ENCODE measurements at places on chromosomes 16 and 17.

DNA sequence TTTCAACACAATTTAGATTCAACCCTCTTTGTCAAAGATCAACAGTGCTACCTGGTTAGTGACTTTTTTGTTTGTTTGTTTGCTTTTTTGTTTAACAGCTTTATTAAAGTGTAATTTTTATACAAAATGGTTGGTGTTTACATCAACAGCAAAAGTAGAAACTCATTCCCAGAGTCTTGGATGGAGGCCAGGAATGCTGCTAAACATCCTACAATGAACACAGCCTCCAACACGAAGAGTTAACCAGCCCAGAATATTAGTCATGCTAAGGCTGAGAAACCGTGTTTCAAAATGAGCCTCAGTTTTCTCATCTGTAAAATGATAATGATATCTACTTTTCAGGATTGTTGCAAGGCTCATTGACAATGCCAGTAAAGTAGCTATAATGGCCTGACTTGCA lies 211.0 kb upstream of the MAF start:
- DNase-seq = no peak

DNA sequence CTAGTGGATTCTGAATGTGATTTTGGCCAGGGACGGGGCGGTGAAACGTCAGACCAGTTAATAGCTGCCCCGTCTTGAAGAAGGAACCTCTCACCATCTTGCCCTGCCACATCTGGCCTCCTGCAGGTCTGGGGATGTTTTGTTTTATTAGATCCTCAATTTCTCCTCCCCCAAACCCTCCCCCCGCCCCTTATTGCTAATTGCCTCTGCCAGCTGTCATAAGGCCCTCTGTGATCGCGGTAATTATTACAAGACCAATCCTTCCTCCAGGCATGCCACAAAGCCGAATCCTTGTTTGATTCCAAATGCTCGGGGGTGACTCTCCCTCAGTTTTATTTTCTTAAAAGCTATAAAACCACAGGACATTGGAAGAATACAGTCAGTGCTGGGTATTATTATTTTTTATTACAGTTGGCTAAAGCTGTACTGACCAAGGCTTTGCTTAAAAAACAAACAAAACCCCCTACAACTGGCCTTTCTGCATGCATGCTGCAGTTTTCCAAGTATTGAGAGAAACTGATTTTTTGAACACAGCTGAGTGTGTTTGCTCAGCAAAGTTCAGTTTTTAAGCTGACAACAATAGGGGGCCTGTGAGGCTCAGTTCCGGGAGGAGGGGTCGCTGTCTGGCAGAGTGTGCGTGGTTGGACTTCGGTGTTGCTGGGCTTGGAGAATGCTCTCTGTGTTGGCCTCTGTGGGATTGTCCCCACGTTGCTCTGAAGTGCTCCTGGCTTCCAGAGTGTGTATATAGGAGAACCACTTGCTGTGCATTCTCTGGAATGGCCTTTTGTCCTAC lies 1.7 kb downstream of the KSR1 start:
- peak; percentile 43 for DNase-seq

GRCh38 chr16:84758627-84759026 lies 58.8 kb downstream of the USP10 start:
- DNase-seq = no peak

DNA sequence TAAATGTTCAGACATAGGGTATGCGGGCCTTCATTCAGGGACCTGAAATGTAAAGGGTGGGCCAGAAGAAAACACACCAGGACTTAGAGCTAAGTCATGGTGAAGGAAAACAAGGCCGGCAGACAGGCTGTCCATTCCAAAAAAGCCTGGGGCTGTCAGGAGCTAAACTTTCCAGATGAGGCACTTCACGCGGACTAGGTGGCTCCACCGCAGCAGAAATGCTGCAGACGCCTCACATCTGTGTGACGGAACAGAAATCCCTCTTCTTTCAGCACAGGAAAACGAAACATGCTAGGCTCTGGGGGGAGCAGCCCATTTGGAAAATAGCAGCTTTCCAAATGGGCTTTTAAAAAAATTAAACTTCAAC lies 88.7 kb downstream of the HS3ST3A1 start:
- DNase-seq = peak; percentile 58

DNA sequence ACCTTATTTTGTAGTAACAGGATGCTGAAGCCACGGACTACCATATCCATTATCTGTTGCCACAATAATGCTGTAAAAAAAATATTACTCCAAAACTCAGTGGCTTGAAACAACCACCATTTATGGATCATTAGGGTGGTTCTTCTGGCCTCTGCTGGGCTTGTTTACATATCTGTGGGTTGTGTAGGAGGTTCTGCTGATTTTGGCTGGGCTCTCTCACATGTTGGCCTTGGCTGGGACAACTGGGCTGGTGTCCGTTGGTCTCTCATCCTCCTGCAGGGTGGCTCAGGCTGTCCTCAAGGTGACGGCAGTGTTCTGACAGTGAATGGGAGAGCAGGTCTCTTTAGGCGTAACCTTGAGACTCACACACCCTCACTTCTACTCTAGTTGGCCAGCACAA lies 76.0 kb downstream of the GPR139 start:
- no peak for DNase-seq

- DNase-seq = no peak
Measured at GRCh38 chr16:47323241-47323640, 137.6 kb downstream of the ITFG1 start.

DNA sequence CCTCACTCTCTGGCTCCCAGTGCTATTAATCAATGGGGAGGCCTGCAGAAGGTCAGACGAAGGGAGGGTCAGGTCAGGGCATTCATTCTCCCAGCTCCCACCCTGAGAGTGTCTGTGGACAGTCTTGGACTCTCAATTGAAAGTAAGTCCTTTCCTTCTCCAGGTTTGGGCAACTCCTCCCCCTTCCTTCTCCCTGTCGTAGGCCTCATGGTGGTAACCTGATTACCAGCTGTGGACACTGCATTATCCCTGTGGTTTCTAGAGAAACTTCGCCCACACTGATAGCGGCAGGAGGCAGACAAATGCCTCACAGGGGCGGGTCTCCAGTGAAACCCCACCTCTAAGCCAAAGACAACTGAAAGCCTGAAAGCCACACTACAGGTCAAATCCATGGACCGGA lies 57.7 kb upstream of the SLC25A19 start:
- DNase-seq = no peak

DNA sequence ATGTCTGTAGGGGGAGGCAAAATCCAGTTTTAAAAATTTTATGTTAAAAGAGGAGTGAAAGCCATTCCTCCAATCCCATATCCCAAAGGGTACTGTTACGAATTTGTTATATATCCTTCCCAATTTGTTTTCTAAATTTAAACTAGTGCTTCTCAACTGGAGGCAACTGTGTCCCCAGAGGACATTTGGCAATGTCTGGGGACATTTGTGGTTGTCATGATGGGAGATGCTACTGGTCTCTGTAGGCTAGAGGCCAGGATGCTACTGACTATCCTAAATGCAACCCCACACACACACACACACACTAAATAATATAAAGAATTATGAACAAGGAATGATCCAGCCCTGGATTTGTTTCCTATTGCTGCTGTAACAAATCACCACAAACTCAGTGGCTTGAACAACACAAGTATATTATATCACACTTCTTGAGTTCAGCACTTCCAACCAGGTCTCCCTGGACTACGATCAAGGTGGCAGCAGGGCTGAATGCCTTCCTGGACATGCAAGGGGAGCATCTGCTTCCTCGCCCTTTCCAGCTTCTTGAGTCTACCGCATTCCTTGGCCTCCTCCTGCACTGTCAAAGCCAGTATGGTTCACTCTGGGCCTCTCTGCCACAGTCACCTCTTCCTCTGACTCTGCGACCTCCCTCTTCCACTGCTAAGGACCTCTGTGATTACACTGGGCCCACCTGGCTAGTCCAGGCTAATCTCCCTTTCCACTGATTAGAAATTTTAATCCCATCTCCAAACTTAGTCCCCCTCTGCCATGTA lies 30.1 kb downstream of the ARHGAP17 start:
- DNase-seq = no peak

Measured in muscle of arm (tissue), 14 donors.